Natural killer cell treated with Interleukin-12 subunit alpha and Interleukin-12 subunit beta and Interleukin-15 and Interleukin-18, amount 100 ng/mL, for 72 hours (primary cell): ENCODE measurements at places on chromosomes 5 and 9. TPM values are rescaled to one million over a fixed set of nuclear protein-coding genes. Genes with fewer than 3 reads are reported as not detected.
A peak's percentile ranks its signal among the peaks of the same experiment; 100 is the strongest.

IL4 gene
- total RNA-seq, result 2.6 TPM

- DNase-seq, result no peak
- H3K27ac ChIP-seq, result no peak overlapping the region
- H3K36me3 ChIP-seq, result no peaks in the 10 kb centered on the region
- H3K4me1 ChIP-seq, result no peaks in the 10 kb centered on the region
- H3K4me3 ChIP-seq, result no peak overlapping the region
- H3K27me3 ChIP-seq, result peaks cover 7% of the 10 kb centered on the region
Observed at GRCh38 chr9:115367780-115368525, 250.0 kb upstream of the TNC start.

DNA sequence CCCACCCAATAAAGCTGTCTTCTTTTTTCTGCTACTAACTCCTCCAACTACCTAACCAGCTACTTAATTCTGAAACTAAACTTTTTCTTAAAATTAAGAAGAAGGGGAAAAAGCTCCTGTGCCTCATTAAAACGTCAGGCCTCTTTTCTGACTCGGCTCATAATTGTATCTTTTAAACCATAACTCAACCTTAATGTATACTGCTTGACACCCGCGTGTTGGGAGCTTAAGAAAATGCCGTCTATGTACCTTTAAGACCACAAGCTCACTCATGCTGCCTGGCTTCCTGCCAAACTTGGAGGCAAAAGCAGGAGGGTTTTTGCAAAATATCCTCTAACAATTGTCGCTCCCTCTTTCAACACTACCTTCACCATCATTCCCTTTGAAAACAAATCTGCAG lies 5.0 kb downstream of the EBF1 start:
- no peak for DNase-seq
- no peak overlapping the region for H3K4me3 ChIP-seq
- no peak overlapping the region for H3K27ac ChIP-seq
- H3K27me3 ChIP-seq, result peaks cover 71% of the 10 kb centered on the region
- peaks cover 9% of the 10 kb centered on the region for H3K36me3 ChIP-seq
- H3K4me1 ChIP-seq, result peaks cover 20% of the 10 kb centered on the region

DNA sequence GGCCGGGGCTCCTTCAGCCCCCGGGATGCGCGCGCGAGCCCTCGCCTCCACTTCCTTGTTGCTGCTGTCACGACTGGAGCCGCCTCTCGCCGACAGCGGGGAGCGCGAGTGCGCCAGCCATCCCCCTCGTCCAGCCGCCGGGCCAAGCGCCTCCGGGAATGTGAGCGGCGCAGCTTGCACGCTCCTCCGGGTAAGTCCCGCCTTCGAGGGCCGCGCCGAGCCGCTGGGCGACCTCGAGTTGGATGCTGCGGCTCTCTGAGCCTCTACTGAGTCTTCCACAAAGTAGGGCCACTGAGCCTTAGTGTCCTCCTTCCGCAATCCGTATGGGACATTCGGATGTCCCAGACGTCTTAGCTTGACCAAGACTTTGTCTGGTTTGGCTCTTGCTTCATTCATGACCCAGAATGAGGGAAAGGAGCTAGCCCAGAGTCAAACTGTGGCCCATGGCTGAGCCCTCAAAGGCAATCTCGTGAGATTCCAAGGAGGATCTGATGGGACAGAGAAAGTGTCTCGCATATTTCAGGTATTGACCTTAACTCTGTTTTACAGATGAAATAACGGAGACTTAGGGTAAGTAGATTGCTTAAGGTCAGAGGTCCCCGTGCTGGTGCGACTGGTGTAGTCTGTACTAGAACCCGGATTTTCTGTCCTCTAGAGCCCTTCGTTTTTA lies 586 bp downstream of the HMGXB3 start:
- H3K27me3 ChIP-seq, result no peaks in the 10 kb centered on the region
- DNase-seq, result peak; percentile 62
- H3K4me1 ChIP-seq, result peaks cover 36% of the 10 kb centered on the region
- peak overlapping the region; percentile 91 for H3K4me3 ChIP-seq
- H3K36me3 ChIP-seq, result peaks cover 7% of the 10 kb centered on the region

- H3K4me3 ChIP-seq, result peak overlapping the region; percentile 93
- H3K36me3 ChIP-seq, result no peaks in the 10 kb centered on the region
- H3K27ac ChIP-seq, result peak overlapping the region; percentile 87
- DNase-seq, result no peak
Observed at GRCh38 chr5:160312960-160313727, 780 bp upstream of the CCNJL start.

DNA sequence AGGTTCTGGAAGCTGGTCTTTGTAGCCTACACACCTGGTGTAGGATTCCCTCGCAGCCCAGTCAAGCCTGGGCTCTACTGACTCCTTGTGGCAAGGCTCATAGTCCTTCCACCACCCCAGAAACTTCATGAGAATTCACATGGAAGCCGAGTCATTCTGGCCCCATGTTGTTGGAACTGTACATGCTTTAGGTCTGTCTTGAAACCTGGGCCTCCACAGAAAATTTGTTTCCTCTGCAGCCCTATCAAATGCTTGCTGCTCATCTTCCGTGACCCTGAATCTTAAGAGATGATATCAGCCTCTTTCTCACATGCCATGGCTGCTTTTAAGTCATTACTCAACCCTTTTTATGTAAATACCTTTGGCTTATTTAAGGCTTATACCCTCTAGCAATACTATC lies 113.4 kb upstream of the GRHPR start:
- DNase-seq, result no peak
- H3K36me3 ChIP-seq, result peaks cover 5% of the 10 kb centered on the region
- no peaks in the 10 kb centered on the region for H3K27me3 ChIP-seq
- peaks cover 15% of the 10 kb centered on the region for H3K4me1 ChIP-seq
- no peak overlapping the region for H3K27ac ChIP-seq

DNA sequence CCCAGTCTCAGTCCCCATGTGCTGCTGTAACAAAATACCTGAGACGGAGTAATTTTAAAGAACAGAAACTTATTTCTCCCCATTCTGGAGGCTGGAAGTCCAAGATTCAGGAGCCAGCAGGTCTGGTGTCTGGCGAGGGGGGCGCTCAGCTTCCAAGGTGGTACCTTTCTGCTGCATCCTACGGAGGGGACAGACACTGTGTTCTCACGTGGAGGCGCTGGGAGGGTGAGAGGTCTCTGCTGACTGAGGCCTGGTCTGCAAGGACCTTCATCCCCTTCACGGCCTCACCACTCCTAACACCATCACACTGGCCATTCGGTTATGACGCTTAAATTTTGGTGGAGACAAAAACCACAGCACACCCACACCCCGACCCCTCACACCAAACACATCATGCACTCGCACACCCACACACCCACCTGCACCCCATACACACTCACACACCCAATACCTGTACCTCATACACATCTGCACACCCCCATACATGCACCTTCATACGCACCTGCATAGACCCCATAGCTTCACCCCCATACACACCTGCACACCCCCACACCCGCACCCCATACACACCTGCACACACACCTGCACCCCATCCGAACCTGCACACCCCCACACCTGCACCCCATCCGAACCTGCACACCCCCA lies 9.8 kb upstream of the ZDHHC11 start:
- no peak overlapping the region for H3K4me3 ChIP-seq
- H3K27me3 ChIP-seq, result no peaks in the 10 kb centered on the region

- H3K36me3 ChIP-seq, result peaks cover 2% of the 10 kb centered on the region
- no peaks in the 10 kb centered on the region for H3K27me3 ChIP-seq
- no peak overlapping the region for H3K27ac ChIP-seq
- no peak overlapping the region for H3K4me3 ChIP-seq
- H3K4me1 ChIP-seq, result peaks cover 7% of the 10 kb centered on the region
- DNase-seq, result no peak
Observed at GRCh38 chr9:136721339-136722092, 9.1 kb downstream of the DIPK1B start.

DNA sequence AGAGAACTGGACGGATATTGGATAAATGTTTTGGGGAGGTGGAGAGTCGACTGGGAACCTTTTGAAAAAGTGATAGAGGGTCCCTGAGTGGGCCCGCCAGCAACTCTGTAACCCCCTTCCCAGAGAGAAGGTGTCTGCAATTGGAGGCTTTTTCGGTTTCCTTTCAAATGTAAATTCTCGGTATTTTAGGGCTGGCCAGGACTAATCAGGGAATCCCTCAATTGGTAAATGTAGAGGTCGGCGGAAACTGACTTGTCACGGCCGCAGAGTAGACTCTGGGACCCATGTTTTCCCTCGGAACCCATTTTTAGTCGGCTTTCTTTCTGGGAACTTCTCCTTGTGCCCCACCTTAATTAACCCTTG lies 524 bp downstream of the CCNB1 start:
- DNase-seq, result no peak
- H3K27ac ChIP-seq, result peak overlapping the region; percentile 92
- H3K36me3 ChIP-seq, result peaks cover 1% of the 10 kb centered on the region
- H3K4me1 ChIP-seq, result peaks cover 25% of the 10 kb centered on the region
- peak overlapping the region; percentile 96 for H3K4me3 ChIP-seq

GRCh38 chr9:14405176-14405706 lies 91.3 kb upstream of the NFIB start:
- H3K4me3 ChIP-seq, result no peak overlapping the region
- no peak for DNase-seq
- H3K36me3 ChIP-seq, result no peaks in the 10 kb centered on the region
- H3K4me1 ChIP-seq, result no peaks in the 10 kb centered on the region

PRRT1B gene
- total RNA-seq, result not detected

DNA sequence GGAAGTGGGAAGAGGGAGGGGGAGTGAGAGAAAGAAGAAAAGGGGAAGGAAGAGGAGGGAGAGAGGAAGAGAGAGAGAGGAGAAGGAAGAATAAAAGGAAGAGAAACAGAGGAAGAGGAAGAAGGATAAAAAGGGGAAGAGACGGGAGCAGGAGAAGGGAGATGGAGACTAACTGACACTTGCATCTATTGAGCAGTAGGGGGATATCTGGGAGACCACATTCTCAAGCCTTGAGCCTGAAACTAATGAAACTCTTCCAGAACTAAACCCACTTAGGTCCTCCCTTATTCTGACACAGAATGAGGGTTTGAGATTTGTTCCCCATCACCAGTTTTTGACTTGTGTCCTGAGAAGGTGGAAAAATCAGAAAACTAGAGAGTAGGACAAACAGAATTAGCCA lies 533.3 kb downstream of the CDH12 start:
- no peaks in the 10 kb centered on the region for H3K27me3 ChIP-seq
- H3K4me1 ChIP-seq, result no peaks in the 10 kb centered on the region
- H3K27ac ChIP-seq, result no peak overlapping the region
- no peak overlapping the region for H3K4me3 ChIP-seq

DNA sequence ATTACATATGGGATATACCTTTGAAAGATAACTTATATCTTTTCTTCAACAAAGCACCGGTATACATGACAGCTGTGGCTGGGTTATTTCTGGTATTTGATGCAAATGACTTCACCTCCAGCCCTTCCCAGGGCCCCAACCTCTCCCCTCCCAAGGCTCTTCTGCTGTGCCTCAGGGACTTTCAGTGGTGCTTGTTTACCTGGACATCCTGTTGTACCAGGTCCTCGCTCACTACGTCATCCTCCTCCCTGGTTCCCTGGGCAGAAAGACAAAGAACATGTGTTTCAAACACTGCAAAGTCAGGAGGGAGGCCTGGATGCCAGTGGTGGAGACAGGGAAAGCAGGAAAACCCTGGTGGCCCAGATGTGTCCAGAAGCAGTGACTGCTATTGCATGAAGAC lies 23.4 kb downstream of the ANXA6 start:
- H3K4me1 ChIP-seq, result peaks cover 28% of the 10 kb centered on the region
- no peak for DNase-seq
- H3K27ac ChIP-seq, result peak overlapping the region; percentile 12
- H3K27me3 ChIP-seq, result no peaks in the 10 kb centered on the region
- H3K36me3 ChIP-seq, result peaks cover 49% of the 10 kb centered on the region

COL27A1 gene
- 1.6 TPM for total RNA-seq

DNA sequence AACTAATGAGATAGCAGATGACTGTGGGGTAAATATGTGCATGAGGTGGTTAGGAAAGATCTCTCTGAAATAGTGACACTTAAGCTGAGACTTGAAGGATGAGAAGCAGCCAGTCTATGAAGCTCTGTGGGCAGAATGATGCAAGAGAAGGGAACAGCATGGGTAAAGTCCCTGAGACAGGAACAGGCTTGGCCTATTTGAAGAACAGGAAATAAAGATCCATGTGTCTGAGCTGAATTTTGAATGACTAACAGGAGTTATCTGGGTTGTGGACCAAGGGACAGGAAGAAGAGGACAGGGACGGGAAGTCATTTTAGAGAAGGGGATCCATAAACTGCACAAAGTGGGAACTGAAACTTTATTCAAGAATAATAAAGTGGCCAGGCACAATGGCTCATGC lies 25.6 kb upstream of the HMGCS1 start:
- H3K27me3 ChIP-seq, result peaks cover 24% of the 10 kb centered on the region
- DNase-seq, result no peak
- H3K27ac ChIP-seq, result peak overlapping the region; percentile 38

TCF7 gene
- 6.1 TPM for total RNA-seq

DNA sequence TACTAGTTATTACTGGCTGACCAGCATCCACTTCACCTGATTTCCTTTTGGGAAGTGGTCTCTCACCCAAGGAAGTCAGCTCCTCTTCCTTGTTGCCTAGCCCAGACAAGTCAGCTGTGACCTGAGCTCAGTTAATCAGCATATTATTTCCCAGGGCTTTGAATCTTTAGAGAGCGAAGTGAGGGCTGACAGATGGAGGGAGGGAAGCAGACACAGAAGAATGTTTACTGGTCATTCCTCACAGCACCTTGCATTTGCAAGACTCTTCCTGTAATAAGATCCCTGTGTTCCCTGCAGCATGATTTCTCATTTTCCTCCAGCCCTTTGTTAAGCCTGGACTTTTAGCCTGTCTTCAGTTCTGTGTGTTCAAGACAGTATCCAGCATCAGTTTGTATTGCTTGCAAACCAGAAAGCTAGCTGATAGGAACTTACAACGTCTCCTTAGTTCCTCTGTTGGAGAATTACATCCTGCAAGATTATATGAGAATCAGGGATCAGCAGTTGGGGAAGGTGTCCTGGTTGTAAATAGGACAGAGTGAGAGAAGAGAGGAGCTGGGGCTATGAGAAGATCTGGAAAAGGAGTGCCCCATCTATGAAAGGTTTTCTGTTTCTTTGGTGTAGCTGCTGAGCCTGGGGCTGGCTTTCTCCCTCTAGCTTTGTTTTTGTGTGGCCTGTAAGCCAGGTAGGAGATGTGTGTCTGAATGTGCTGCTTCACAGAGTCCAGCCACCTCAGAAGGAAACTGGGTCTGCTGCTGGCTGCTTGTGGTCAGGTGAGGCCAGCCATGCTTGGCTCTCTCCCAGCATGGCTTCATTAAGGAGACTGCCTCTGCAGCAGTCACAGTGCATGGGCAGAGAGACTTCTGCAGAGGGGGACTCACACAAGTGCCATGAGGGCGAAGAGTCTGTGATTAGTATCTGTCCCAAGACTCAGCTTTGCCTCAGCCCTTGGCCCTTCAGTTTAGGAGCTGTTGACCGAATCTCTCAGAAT lies 50.3 kb downstream of the MAN2A1 start:
- H3K4me3 ChIP-seq, result no peak overlapping the region
- H3K4me1 ChIP-seq, result peaks cover 32% of the 10 kb centered on the region
- H3K27ac ChIP-seq, result no peak overlapping the region
- H3K36me3 ChIP-seq, result peaks cover 9% of the 10 kb centered on the region
- DNase-seq, result no peak
